ENCODE measurements at places on chromosomes 7 and 10. TPM values are rescaled to one million over a fixed set of nuclear protein-coding genes. Genes with fewer than 3 reads are reported as not detected.
A peak's percentile ranks its signal among the peaks of the same experiment; 100 is the strongest.

DNA sequence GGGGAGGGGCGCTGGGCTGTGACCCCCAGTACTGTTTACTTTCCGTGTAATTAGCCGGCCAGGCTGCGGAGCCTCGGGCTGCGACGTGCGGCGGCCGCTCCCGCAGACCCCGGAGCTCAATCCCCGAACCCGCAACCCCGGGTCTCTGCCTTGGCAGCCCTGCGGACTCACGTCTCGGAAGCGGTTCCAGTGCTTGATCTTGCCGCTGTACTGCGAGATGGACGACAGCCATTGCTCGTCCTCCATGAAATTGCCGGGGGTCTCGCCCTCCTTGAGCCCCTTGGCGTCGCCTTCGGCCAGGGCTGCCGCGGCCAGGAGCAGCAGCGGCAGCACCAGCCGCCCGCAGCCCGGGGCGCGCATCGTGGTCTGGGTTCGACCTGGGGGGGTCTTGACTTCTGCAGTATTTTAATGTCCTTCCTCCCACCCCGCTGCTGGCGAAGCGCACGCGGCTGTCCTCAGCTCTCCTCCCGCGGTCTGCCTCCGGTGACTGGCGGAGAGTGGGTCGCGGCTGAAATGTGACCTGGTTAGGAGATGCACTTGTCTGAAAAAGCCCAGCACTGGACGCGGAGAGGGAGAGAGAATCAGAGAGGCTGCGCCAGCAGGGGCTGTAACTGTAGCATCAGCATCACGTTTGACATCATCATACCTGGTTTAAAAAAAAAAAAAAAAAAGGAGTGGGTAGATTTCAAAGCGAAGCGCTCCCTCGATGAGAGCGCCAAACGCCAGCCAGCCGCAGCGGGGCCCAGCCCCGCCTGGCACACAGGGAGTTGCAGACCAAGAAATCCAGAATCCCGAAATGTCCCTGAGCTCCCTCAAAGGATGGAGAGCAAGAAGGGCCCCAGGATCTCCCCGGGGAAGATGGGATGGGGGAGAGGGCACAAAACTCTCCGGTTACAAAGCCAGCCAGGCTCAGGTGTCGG is at the start of gene SPOCK2:
TSS of gene SPOCK2 (minus strand) at position 583 of the 920 bp plus-strand sequence. CDS start at position 360, 223 bp downstream.
- peak; percentile 85 for DNase-seq

DNA sequence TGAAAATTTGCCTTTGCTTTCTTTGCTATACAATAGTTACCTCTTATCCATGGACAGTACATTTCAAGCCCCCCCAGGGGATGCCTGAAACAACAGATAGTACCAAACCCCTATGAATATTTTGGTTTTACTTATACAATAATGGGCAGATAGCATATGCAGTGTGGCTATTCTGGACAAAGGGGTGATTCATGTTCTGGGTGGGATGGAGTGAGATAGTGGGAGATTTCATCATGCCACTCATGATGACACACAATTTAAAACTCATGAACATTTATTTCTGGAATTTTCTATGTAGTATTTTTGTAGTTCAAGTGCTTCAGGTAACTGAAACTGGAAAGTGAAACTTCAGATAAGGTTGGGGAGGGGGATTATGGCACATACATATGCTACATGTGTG is 12.0 kb downstream of the STARD3NL start:
- no peak for DNase-seq

- DNase-seq = no peak
These were observed 27.7 kb upstream of the CAMK1D start for GRCh38 chr10:12321641-12322040.

The CHAT gene
- polyA plus RNA-seq = not detected

GRCh38 chr7:16916105-16916639 is 34.4 kb upstream of the AGR3 start:
- DNase-seq = no peak

DNA sequence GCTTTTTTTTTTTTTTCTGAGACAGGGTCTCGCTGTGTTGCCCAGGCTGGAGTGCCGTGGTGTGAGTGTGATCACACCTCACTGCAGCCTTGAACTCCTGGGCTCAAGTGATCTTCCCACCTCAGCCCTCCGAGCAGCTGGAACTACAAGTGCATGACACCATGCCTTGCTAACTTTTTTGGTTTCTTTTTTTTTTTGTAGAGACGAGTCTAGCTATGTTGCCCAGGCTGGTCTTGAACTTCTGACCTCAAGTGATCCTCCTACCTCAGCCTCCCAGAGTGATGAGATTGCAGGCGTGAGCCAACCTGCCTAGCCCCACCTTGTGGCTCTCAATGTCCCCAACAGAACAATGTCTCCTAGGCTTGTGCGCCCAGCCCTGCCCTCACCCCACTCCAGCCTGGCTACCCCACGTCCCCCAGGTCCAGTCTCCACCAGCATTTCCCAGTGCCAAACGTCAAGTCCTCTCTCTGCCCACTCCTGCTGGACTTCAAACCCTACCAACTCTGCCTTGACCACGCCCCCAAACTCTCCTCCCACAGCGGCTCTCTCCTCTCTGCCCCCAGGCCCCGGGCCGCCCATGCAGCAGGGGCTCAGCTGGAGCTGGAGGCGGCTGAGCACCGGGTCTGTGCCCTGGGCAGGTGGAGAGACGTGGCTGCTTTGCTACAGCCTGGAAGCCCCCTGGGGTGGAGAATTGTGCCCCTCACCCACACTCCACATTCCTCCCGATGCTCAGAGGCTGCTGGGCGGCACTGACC is 18.9 kb downstream of the BHLHA15 start:
- DNase-seq = no peak

DNA sequence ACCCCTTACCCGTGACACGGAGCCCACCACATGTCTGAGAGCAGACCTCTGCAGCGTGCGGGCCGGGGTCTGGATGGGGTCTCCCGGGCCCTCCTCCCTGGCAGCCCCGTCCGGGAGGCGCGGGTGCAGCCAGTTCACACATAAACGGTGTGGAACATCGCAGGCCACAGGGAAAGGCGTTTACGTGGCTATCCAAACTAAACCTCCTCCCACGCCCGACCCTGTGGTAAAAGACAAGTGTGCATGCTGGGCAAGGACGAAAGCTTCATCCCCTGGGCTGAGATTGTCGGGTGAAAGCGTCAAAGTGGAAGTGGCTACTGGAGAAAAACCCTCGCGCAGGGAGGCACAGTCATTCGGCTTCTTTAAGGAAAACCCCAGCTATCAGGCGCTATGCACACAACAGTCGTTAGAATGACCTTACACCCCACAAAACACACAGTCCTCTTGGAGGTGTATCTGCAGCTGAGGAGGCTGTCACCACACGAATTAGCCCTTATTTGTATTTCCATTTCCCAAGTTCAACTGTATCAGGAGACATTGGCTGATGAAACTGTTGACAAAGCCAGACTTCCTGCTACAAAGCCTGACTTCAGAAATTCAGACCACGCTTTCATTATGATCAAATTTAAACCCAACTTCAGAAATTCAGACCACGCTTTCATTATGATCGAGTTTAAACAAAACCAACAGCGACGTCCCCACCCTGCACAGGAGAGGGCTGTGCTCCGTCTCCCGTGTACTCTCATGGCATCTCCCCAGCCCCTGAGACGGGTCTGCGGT is 15.3 kb downstream of the GPER1 start:
- DNase-seq = no peak

- peak; percentile 5 for DNase-seq
These were observed 90.2 kb downstream of the IPMK start for GRCh38 chr10:58177362-58177947.

DNA sequence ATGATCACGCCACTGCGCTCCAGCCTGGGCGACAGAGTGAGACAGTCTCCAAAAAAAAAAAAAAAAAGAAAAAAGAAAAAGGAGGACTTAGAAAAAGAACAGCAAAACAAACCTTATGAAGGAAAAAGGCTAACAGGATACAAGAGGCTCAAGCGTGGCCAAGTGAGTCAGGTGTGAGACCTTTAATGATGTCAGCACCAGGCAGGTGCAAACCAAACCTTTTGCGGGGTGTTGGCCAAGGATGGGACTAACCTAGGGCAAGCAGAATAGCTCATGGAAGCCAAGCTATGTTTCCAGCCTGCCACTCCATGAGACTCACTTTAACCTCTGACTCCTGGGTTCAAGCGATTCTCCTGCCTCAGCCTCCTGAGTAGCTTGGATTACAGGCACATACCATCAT is 11.3 kb upstream of the GNA12 start:
- no peak for DNase-seq

GRCh38 chr10:70575874-70576802 is 26.4 kb downstream of the PRF1 start:
- DNase-seq = peak; percentile 18

DNA sequence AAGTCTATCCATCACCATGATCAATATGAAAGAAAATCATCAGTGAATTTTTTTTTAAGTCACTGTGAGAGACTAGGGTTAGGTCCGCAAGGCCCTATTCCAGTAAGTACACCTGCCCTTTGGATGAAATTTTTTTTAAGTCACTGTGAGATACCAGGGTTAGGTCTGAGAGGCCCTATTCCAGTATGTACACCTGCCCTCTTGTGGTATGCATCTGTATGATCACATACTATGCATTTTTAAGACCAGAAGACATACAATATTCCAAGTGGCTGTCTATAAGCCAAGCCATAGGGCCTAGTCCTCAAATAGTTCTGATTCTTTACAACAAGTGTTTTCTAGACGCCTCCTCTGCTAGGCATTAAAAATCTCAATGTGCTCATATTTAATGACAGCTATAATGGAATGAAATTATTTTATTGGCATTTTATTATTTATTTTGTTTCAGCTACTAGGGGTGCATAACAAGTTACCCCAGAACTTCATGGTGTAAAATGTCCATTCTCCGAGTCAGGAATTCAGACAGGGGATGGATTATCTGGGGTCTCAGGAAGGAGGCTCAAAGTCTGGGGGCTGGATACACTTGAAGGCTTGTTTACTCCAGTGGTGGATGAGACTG is 53.1 kb downstream of the TEX36 start:
- no peak for DNase-seq

The CADPS2 gene
- not detected for polyA plus RNA-seq

DNA sequence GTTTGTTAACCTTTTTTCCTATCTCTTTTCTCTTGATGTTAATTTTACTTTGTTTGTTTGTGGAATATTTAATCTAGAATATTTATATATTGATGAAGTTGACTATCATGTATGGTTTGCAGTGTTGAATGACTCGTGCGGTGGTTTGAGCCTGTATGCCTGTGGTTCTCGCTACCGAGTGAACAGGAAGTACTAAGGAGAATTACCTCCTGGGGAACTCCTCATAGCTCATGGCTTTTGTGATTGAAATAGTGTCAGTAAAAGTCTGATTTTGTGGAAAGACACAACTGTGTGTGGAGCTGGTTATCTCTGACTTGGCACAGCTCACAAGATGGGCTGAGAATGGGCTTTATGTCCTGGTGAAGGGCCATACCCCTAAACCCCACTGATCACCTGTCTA is 498.6 kb downstream of the GLRX3 start:
- DNase-seq = no peak

GRCh38 chr10:16867990-16868389 is 50.8 kb upstream of the RSU1 start:
- no peak for DNase-seq

- DNase-seq = no peak
These were observed 129.3 kb downstream of the PKD1L1 start for GRCh38 chr7:47818796-47819606.

GRCh38 chr10:72272689-72273409 is 875 bp upstream of the DDIT4 start:
- DNase-seq = no peak

DNA sequence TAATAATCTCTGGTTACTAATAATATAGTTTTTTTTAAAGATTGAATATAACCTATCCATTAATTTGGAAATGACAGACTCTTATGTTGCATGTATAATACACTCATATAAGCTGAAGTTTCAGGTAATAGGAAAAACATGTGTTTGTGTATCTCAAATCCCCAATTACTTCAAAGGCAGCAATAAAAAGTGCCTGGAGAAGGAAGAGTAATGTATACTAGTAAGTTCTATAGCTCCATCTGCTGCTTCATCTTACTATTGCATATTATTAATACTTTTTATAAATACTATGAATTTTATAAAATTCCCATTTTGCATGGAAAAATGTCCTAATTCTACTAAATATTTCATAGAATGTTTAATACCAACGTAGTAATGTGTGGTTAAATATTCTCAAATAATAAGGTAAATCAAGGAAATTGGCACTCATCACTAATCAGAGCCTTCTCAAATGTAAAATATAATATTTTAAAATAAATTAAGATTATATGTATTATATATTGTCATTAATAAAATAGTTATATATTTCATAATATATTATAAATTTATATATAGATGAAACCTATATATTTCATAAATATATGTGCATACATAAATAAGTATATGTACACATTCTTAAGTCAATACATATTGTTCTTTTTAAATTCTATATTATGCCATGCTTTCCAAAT is 311.9 kb downstream of the HGF start:
- DNase-seq = no peak

- no peak for DNase-seq
These were observed 41.5 kb upstream of the DGKI start for GRCh38 chr7:137888241-137888640.

GRCh38 chr10:17981766-17982380 is 30.2 kb downstream of the SLC39A12 start:
- DNase-seq = no peak

The TBXAS1 gene
- 20.1 TPM for polyA plus RNA-seq

GRCh38 chr10:54148508-54148907 is 652.5 kb downstream of the PCDH15 start:
- no peak for DNase-seq

The HOXA6 gene
- not detected for polyA plus RNA-seq

- no peak for DNase-seq
These were observed 72.1 kb upstream of the NRP1 start for GRCh38 chr10:33406596-33406995.

GRCh38 chr10:70312249-70312648 is 28.4 kb upstream of the NPFFR1 start:
- DNase-seq = no peak

- no peak for DNase-seq
These were observed 8.6 kb downstream of the VWC2 start for GRCh38 chr7:49781996-49782395.

The ZNF485 gene
- polyA plus RNA-seq = 5.6 TPM

The TEX36 gene
- polyA plus RNA-seq = not detected

The SEPHS1 gene
- 23.1 TPM for polyA plus RNA-seq

Measured in CD4-positive, alpha-beta memory T cell (primary cell).